ENCODE measurements at places on chromosomes 3 and 15. TPM values are rescaled to one million over a fixed set of nuclear protein-coding genes. Genes with fewer than 3 reads are reported as not detected.

DNA sequence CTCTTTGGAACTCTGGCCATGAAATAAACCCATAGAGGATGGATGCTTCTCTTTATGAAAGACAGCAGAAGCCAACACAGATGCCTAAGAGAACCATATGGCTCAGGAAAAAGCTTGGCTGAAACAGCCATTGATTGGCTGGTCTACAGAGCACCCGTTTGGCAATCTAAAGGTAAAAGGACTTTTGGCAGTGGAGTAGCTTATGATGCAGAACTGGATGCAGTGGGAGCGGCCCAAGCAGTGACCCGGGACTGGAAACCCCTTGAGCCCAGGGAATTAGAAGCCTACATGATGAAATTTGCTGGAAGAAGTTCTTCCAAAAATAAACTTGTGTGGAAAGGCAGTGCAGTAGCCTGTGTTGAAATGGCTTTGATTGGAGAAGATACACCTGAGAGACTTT, 360.2 kb downstream of the NR2F2 start:
- DNase-seq = no peak

Gene PLXND1
- total RNA-seq = 44.2 TPM

DNA sequence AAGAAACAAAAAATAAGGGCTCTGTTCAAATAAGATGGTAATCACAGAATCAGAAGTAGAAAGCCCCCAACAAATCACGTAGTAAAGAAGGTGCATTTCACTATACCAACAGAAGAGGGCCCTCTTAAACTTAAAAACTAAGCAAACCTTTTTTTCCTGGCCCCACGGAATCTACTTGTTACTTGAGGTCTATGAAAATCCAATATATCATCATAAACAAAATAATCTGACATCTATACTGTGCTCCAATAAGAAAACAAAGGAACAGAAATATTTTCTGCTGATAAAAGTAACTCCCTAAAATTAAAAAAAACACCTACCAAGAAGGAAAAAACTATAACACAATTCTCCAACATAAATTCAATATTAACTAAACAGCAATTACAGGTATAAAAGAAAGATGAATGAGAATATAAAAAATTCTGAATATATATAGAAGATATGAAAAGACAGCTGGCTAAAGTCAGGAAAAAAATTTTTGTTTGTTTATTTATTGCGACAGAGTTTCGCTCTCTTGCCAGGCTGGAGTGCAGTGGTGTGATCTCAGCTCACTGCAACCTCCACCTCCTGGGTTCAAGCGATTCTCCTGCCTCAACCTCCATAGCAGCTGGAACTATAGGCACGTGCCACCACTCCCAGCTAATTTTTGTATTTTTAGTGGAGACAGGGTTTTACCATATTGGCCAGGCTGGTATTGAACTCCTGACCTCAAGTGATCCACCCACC, 81.8 kb downstream of the CLASP2 start:
- DNase-seq = peak; percentile 68

GRCh38 chr3:30069056-30069455, 537.3 kb upstream of the TGFBR2 start:
- no peak for DNase-seq

DNA sequence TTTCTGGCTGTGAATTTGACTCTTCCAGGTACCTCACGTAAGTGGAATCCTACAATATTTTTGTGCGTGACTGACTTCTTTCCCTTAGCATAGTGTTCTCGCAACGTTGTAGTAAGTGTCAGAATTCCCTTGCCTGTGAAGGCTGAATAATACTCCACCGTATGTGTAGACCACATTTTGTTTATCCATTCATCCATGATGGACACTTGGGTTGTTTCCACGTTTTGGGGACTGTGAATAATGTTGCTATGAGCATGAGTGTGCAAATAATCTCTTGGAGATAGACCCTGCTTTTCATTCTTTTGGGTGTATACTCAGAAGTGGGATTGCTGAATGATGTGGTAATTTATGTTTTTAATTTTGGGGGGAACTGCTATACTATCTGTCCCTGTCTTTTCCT, 82.2 kb downstream of the APBA2 start:
- DNase-seq = no peak

DNA sequence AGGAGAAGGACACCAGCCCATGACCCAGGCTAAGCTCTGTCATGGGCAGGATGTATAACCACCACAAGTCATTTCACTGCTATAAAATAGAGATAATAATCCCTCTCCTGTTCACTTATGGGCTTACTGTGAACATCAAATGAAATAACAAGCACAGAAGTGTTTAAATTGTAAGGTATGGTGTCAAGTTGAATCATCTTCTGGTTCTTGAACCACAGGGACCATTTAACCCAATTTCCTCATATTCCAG, 44.3 kb upstream of the TLE3 start:
- DNase-seq = no peak

- DNase-seq = no peak
Measured at GRCh38 chr3:114221165-114221880, 16.1 kb downstream of the ZNF80 start.
